Activated naive CD8-positive, alpha-beta T cell treated with anti-CD3 and anti-CD28 coated beads, Interleukin-2, amount 50 U/mL, for 24 hours (primary cell): ENCODE measurements at places on chromosomes 5 and 9.
A peak's percentile ranks its signal among the peaks of the same experiment; 100 is the strongest.

DNA sequence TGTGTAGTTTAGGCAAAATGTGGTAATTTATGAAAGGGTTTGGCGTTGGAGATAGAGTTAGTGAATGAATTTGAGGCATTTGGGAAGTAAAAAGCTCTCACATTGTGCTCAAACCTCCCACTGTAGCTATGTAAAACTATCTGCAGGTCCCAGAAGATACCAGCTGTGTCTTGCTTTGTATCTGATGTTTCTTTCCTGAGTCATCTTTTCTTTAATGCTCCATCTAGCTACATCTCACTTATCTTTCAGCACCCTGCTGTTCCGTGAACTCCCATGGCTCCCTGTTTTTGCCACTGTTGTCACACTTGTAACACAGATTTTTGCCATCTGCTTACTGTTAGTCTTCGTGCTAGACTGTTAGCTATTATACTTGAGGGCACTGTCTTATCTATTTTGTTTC lies 253.1 kb downstream of the NPR3 start:
- no peaks in the 10 kb centered on the region for H3K36me3 ChIP-seq
- H3K27ac ChIP-seq: no peak overlapping the region
- no peak for DNase-seq
- no peaks in the 10 kb centered on the region for H3K27me3 ChIP-seq
- H3K4me3 ChIP-seq: no peak overlapping the region
- no peaks in the 10 kb centered on the region for H3K4me1 ChIP-seq

- no peak overlapping the region for H3K27ac ChIP-seq
- H3K4me3 ChIP-seq: no peak overlapping the region
- no peaks in the 10 kb centered on the region for H3K27me3 ChIP-seq
- H3K36me3 ChIP-seq: no peaks in the 10 kb centered on the region
- DNase-seq: no peak
These were observed 12.5 kb upstream of the PARP8 start for GRCh38 chr5:50653946-50654345.

DNA sequence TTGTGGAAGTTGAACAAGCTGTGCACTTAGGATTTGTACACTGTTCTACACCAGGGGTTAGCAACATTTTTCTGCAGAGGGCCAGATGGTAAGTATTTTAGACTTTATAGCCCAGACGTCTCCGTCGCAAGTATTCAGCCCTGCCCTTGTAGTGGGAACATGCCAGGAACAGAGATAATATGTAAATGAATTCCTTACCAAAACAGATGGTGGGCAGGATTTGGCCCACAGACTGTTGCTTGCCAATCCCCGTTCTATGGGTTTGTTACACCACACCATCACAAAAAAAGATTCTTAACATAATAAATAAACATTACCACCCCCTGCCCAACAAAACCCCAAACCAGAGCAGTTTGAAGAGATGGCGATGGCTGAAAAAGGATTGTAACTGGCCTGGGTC lies 74.3 kb downstream of the AMBP start:
- H3K4me1 ChIP-seq: no peaks in the 10 kb centered on the region
- no peak overlapping the region for H3K27ac ChIP-seq
- no peak for DNase-seq
- no peaks in the 10 kb centered on the region for H3K36me3 ChIP-seq

- DNase-seq: no peak
- no peak overlapping the region for H3K4me3 ChIP-seq
- H3K27me3 ChIP-seq: peaks cover 14% of the 10 kb centered on the region
- peaks cover 2% of the 10 kb centered on the region for H3K4me1 ChIP-seq
- H3K27ac ChIP-seq: no peak overlapping the region
- no peaks in the 10 kb centered on the region for H3K36me3 ChIP-seq
These were observed 8.3 kb upstream of the ENC1 start for GRCh38 chr5:74648835-74649293.

DNA sequence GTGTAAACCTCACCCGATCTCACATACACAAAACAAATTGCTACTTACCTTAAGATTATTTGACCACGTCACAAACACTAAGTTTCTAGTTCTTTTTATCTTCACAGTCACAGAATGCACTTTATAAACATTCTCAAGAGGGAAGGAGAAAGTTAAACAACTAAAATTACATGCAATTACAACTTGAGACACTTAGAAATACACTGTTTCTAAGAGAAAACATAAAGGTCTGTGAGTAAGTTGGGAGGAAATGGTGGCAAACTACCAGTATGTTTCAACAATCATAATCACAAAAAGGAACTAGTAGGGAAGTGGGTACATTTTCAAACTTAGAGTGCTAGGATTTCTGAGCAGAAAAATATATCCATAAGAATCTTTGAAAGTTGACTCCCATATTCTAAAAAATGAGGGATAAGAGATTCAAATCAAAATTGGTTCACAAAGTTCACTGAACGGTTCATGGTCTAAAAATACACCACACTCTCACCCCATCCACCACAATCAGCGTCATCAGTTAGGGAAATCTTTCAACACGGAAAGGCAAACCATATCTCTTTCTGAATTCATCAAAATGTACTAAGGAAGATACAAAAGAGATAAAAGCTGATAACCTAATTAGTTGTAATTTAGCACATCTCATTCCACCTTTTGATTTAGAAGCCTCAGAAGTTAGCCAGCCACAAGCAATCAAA lies 182.6 kb downstream of the BNC2 start:
- no peak for DNase-seq
- no peaks in the 10 kb centered on the region for H3K4me1 ChIP-seq
- H3K27me3 ChIP-seq: peaks cover 3% of the 10 kb centered on the region
- H3K4me3 ChIP-seq: no peak overlapping the region
- no peaks in the 10 kb centered on the region for H3K36me3 ChIP-seq

GRCh38 chr5:55066277-55066676 lies 36.2 kb upstream of the GZMA start:
- H3K4me1 ChIP-seq: peaks cover 73% of the 10 kb centered on the region
- no peak for DNase-seq
- no peak overlapping the region for H3K27ac ChIP-seq

- H3K36me3 ChIP-seq: peaks cover 2% of the 10 kb centered on the region
- peaks cover 60% of the 10 kb centered on the region for H3K4me1 ChIP-seq
- peaks cover 5% of the 10 kb centered on the region for H3K27me3 ChIP-seq
- no peak for DNase-seq
These were observed 147.8 kb downstream of the AOPEP start for GRCh38 chr9:94874316-94874715.

DNA sequence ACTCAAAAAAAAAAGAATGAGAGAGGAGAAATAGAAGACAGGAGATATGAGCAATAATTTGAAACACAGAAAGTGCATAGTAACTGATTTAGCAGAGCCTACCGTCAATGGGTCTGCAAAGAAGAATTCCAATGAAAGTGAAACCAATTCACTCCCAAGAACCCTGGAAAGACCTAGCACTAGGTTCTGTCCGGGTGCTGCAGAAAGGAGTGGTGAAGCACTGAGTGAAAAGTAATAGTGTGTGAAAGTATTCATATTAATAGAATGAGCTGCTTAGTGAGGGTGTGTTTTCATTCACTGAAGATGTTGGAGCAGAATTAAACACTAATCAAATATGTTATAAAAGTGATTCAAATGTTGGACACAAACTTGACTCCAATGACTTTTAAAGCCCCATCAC lies 51.3 kb upstream of the SLC30A5 start:
- no peak overlapping the region for H3K4me3 ChIP-seq
- no peaks in the 10 kb centered on the region for H3K27me3 ChIP-seq
- no peak for DNase-seq
- H3K27ac ChIP-seq: peak overlapping the region; percentile 86

- H3K36me3 ChIP-seq: peaks cover 5% of the 10 kb centered on the region
- H3K4me1 ChIP-seq: peaks cover 64% of the 10 kb centered on the region
These were observed 27.7 kb downstream of the GRAMD2B start for GRCh38 chr5:126450907-126451306.

GRCh38 chr9:31535651-31536050 lies 848.8 kb upstream of the ACO1 start:
- no peaks in the 10 kb centered on the region for H3K4me1 ChIP-seq
- no peaks in the 10 kb centered on the region for H3K27me3 ChIP-seq
- no peak overlapping the region for H3K4me3 ChIP-seq
- no peak for DNase-seq

DNA sequence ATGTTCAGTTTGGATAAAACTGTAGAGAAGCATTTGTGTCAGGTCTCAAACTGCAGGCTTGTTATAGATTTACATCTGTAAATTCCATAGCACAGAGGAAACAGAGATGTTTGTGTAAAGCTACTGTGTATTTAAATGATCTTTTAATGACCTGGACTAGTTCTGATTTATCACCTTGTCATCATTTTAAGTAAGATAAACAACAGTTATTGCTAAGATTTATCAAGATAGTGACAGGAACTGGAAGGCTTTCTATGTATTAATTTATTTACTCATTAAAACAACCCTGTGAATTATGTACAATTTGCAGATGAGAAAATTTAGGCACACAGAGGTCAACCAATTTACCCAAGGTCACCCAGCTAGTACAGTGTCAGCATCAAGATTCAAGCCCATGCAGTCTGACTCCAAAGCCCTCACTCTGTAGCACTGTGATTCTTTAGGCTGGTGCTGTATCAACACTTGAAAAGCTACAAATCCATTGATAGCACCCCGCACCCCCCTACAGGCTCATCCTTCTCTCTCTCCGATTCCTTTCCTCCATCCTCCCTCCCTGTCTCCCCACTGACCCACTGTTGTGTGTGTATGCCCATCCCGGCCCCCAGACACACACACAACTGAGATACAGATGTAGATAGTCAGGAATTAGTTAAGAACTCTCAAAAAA lies 184.5 kb downstream of the FBN2 start:
- H3K27me3 ChIP-seq: no peaks in the 10 kb centered on the region
- no peak overlapping the region for H3K27ac ChIP-seq
- DNase-seq: no peak
- H3K4me1 ChIP-seq: no peaks in the 10 kb centered on the region
- H3K36me3 ChIP-seq: no peaks in the 10 kb centered on the region

GRCh38 chr9:16551692-16552091 lies 318.8 kb downstream of the BNC2 start:
- H3K36me3 ChIP-seq: no peaks in the 10 kb centered on the region
- no peak overlapping the region for H3K4me3 ChIP-seq
- H3K27ac ChIP-seq: no peak overlapping the region
- H3K27me3 ChIP-seq: no peaks in the 10 kb centered on the region
- H3K4me1 ChIP-seq: no peaks in the 10 kb centered on the region
- no peak for DNase-seq

- H3K4me1 ChIP-seq: peaks cover 44% of the 10 kb centered on the region
- no peaks in the 10 kb centered on the region for H3K27me3 ChIP-seq
- no peak overlapping the region for H3K27ac ChIP-seq
- DNase-seq: no peak
These were observed 61.4 kb downstream of the RASA1 start for GRCh38 chr5:87329114-87329513.

- H3K27ac ChIP-seq: no peak overlapping the region
- no peaks in the 10 kb centered on the region for H3K4me1 ChIP-seq
- H3K27me3 ChIP-seq: peaks cover 22% of the 10 kb centered on the region
- H3K4me3 ChIP-seq: no peak overlapping the region
These were observed 12.5 kb upstream of the BTF3 start for GRCh38 chr5:73485715-73486114.

- no peak overlapping the region for H3K27ac ChIP-seq
- H3K27me3 ChIP-seq: peaks cover 7% of the 10 kb centered on the region
- no peaks in the 10 kb centered on the region for H3K4me1 ChIP-seq
- no peak for DNase-seq
- H3K4me3 ChIP-seq: no peak overlapping the region
- peaks cover 4% of the 10 kb centered on the region for H3K36me3 ChIP-seq
These were observed 110.3 kb upstream of the TBC1D2 start for GRCh38 chr9:98365781-98366180.

DNA sequence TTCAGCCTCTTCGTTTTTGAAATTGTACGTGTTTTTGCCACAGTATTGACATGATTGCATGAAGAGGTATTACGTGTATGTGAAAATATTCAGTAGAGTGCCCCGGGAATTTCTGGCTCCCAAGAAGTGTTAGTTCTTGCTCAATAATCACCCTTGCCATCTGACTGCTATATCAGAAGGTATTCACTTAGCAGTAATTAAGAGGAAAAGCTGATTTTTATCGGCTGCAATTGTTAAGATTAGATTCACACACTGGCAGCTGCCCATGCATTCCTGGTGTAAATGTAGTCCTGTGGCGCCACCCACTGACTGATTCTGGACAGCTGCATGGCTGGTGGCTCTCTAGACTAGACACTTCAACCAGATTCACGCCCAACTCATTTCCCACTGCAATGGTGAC lies 440.1 kb upstream of the ADAMTS16 start:
- no peaks in the 10 kb centered on the region for H3K27me3 ChIP-seq
- H3K4me1 ChIP-seq: no peaks in the 10 kb centered on the region
- H3K36me3 ChIP-seq: no peaks in the 10 kb centered on the region

GRCh38 chr9:18255747-18256146 lies 218.2 kb upstream of the ADAMTSL1 start:
- no peaks in the 10 kb centered on the region for H3K4me1 ChIP-seq
- no peak overlapping the region for H3K4me3 ChIP-seq
- DNase-seq: no peak

DNA sequence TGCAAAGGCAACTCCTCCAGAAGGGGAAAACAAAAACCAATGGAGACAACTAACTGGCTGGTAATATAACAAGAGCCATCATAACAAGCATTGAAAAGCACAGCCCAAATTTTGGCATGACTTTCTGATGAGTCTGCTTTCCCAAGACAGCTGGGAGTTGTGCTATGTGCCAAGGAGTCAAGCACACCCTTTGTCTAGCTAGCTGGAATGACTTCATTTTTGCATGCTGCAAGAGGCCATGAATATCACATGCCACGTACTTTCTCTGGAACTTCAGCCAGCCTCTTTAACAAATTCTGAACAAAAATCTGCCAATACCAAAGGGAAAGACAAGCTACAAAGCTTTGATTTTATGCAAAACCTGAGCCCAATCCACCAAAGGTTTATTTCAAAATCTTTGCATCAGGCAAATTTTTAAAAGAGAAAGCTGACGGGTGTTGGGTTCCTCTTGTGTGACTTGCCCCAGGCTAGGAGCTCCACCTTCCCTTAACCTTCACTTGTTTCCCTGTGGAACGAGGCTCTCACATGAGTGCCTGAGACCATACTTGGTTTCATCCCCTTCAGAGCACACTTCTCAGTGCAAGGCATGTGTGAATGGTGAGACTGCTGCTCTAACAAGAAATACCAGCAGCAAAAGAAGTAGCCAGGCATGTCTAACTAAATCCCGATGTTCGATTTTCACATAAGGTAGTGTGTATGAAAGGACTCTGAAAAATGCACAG lies 47.3 kb downstream of the S1PR3 start:
- DNase-seq: no peak
- peaks cover 29% of the 10 kb centered on the region for H3K27me3 ChIP-seq
- H3K4me1 ChIP-seq: no peaks in the 10 kb centered on the region
- no peaks in the 10 kb centered on the region for H3K36me3 ChIP-seq
- H3K27ac ChIP-seq: no peak overlapping the region

GRCh38 chr5:31617867-31618266 lies 21.1 kb upstream of the PDZD2 start:
- DNase-seq: no peak
- H3K36me3 ChIP-seq: no peaks in the 10 kb centered on the region
- no peak overlapping the region for H3K4me3 ChIP-seq
- H3K4me1 ChIP-seq: peaks cover 2% of the 10 kb centered on the region
- peaks cover 30% of the 10 kb centered on the region for H3K27me3 ChIP-seq

DNA sequence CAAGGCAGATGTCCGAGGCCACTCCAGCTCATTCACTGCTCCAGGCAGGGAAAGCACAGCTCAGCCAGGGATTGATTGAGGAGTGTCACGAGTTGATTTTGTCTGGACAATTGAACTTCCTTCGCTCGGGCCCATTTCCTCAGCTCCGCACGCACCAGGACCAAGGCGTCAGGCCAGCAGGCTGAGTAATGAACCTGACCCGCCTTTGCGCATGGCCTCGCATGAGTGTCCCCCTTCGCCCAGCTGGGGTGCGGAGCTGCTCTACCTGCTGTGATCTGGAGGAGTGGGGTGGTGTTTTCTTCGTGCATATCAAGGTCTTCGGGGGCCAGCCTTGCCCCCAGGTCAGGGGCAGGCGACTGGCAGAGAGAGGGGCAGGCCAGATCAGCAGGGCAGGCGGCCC lies 44.0 kb downstream of the VAV2 start:
- no peak overlapping the region for H3K27ac ChIP-seq
- no peak overlapping the region for H3K4me3 ChIP-seq
- H3K4me1 ChIP-seq: peaks cover 3% of the 10 kb centered on the region
- DNase-seq: no peak
- H3K27me3 ChIP-seq: no peaks in the 10 kb centered on the region
- no peaks in the 10 kb centered on the region for H3K36me3 ChIP-seq
